ENCODE measurements at places on chromosomes 7 and 10.

DNA sequence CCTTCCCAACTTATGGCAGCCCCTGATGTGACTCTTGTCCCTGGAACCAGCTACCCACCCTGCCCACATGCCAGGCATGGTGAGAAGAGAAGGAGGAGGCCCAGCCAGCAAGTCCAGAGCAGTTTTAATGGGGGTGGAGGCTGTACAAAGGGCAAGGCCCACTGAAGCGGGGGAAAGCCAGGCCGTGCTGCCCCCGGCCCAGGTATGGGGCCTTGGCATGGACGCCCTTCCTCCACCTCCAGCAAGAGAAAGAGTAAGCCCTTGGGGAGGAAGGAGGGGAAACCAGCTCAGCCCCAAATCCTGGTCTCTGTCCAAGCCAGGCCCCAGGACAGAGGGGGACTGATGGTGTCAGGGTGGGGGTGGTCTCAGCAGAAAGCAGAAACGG is 7.0 kb downstream of the NFKB2 start:
- no peak for DNase-seq

DNA sequence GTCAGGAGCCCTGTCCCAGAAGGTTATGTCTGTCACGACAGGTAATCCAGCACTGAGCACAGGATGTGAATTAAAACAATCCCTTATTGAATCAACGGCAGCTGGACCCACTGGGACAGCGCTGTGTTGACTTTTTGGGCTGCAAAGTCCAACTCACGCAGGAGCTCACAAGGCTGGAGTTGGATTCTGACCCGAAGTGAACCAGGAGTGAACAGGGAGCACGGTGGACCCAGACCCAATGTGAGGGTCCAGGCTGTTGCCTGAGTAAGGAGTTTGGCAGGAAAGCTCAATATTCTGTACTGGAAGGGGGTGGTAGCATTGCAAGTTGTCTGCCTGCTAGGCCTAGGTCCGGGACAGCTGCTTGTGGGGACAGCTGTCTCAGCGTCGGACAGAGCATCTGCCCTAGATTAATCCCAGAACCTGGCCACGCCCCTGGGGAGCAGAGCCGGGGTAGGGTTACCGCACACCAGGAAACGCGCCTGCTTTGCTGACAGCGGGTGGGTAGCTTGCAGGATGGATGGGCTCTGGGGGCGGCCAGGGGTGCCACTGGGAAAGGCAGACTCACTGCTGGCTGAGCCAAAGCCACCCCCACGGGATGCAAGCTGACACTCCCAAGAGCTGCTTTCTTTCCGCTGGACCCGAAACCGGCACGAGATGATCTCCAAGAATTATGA is 24.0 kb downstream of the COL26A1 start:
- DNase-seq: no peak

DNA sequence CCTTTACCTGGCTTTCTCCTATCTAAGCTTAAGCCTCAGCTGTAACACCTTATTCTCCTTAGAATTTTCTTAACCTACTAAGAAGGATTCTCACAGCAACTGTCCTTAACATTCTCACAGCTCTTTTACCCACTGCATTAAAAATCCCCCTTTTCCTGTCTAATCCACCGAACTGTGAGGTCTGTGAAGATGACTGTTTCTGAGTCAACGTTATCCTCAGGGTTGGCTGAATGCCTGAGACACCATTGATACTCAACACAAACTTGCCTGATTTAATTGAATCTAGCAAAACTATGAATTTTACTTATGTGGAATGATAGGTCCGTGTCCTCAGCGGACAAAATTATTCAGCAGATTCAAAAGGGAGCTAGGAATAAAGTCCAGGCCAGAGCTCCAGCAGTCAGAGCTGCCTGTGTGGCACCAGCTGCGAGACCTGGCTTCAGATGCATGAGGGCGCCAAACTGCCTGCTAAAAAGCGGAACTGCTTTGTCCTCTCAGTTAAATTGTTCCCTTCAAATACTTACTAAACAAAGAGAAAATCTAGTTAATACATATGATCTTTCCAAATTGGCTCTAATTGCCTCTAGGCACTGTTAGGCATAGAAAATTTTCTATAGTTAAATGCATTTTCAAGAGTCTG is 33.4 kb upstream of the VWDE start:
- DNase-seq: no peak

DNA sequence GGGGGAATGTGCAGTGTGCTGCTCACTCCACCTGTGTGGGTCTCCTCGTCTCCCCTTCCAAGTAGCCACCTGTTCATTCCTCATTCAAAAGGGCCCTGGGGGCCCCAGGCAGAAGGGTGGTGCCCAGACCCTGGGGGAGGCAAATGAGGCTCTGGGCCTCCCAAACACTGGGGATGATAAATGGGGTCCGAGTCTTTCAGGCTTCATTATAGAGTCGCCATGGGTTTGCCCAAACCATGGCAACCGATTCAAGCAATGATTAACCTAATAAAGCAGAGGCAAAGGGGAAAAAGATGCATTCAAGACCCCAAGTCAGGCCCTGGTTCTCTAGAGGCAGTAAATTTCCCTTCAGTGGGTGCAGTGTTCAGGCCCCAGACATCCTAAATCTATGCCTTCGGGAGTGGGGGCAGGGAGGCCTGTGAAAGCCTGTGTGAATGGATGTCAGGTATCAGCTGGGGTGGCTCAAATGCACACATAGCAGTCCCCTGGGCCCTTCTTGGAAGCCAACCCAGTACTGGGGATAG is 10.4 kb downstream of the NEUROG3 start:
- no peak for DNase-seq

GRCh38 chr7:29976673-29977415 is 12.8 kb downstream of the SCRN1 start:
- DNase-seq: no peak

GRCh38 chr7:64653721-64654401 is 12.1 kb upstream of the ZNF107 start:
- DNase-seq: no peak

DNA sequence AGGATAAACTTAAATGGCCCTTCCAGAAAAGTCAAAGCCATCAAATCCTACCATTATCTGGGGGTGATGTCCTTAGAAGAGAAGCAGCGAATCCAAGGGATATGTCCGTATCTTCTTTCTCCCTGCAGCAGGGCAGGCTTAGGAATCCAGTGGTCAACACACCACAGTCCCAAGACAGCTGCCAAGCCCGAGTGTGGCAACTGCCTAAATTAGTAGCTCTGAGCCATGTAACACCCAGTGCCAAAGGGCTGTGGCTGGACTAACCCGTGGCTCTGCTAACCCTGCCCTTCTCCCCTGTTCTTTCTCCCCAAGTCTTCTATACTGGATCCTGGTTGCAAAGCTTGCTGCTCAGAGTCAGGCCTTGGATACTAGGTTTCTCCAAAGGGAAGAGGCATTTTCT is 74.8 kb downstream of the CDK1 start:
- no peak for DNase-seq

DNA sequence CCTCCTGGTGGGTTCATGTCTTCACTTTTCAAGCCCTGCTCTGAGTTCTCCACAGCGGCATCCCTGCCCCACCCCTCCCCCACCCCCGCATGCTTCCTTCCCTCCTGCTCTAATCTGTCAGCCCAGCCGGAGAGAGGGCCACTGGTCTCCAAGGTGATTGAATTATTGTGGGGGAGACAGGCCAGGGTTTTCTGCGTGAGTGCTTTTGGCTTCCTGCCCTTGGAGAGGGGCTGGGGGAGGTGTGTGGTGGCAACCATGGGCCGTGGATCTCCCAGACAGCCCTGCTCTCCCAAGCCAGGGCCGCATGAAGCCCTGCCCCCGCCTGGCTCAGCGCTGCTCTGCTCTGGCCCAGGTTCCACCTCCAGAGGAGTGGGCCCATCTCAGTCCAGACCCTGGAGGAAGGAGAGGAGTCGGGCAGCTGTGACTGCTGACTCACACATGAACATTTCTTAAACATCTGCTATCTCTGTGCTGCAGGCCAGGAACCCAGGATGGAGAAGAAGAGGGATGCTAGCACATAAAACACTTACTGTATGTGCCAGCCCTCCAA is 109.9 kb downstream of the ZMIZ1 start:
- no peak for DNase-seq

- no peak for DNase-seq
Observed at GRCh38 chr7:2611922-2612321, 19.9 kb upstream of the TTYH3 start.

- no peak for DNase-seq
Observed at GRCh38 chr10:77287647-77288120, 349.9 kb downstream of the KCNMA1 start.

DNA sequence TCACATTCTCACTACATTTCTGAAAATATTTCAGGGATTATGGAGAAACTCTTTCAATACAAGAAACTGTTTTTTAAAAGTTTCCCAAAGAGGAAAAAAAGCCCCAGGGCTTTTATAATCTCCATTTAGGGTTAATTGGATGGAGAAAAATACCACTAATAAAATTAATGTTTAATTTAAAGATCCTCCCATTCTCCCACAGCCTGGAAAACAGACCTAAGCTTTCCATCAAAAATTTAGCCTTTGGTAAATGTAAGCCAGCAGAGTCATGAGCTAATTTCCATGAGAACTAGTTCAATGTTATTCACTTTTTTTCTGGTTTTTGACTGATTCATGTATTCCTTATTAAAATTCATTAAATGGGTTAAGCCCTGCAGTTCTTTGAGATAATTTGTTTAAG is 408.7 kb downstream of the PHTF2 start:
- no peak for DNase-seq

DNA sequence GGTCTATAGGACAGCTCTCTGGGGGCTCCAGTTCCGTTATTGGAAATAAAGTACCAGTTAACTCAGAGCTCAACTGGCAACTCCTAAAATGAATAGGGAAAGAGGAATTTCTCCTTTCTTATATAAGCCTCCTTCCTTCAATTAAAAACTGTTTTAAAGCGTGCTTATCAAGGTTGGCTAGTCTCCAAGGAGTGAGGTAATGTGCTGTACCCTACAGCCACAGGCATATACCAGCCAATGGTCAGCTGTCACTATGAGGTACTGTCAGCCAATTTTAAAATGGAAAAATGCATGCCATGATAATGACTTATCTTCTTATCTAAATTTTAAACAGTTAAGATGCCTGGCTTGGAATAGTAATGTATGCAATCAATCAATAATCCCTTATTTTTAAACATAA is 76.2 kb downstream of the PLCE1 start:
- no peak for DNase-seq

GRCh38 chr10:127283017-127283416 is 86.6 kb upstream of the INSYN2A start:
- no peak for DNase-seq

DNA sequence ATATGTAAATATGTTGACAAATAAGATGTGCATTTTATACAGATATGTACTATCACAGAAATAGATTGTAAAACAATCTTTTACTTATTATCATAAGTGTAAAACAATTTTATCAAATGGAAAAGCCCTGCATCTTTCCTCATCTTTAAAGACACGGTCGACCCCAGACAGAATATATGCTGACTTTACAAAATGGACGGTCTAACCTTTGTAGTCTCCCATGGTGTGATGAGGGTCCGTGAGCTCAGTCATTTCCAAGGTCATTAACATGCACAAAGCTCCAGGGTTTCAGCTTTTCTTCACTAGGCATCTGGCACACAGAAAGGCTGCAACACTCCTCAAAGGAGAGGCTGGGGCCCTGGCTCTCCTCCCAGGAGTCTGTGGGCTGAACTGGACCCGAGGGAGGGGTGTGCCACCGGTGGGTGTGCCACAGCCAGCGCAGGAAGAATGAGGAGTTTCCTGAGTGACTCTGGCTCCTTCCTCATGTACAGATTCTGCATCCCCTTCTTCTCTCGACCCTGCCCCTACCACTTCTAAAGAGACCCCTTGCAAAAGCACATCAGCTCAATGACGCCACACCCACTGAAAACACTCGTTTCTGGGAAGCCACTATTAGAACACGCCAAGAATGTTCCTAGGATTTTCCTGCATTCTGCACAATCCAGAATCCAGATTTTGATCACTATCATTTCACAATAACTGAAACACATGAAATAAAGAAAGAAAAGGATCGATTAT is 26.2 kb upstream of the ABLIM1 start:
- no peak for DNase-seq

DNA sequence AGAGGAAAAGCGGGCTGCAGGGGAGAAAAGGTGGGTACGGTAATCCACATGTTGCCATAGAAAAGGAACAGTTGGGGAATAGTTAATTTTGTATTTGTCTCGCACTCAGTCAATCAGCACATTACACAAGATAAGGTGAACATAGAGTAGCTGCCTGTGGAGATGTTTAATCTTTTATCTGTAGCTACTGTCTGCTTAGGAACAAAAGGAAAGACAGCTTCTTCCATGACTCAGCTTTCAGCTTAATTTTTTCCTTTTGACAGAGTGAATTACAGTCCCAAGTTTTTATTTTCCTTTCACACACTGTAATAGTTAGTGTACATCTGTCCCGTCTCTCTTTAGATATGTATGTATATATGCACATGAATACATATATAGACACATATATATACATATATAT is 39.3 kb upstream of the PODXL start:
- DNase-seq: no peak

GRCh38 chr7:47725031-47725780 is 143.3 kb upstream of the TNS3 start:
- DNase-seq: no peak

DNA sequence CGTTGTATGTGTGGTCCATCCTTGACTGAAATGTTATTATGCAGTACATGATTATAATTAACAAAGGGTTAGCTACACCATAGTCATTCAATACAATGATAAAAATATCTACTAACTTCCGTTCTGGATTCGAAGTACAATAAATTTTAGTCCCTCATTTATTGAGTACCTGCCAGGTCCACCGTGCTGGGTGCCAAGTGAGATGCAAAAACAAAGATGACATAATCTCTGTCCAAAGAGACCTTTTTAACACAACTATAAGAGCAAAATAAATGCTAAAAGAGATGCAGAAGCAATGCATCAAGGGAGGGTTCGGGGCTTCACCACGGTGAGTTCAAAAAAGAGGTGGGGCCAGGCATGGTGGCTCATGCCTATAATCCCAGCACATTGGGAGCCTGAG is 33.1 kb downstream of the LAMB1 start:
- no peak for DNase-seq

GRCh38 chr10:227014-227413 is 91.8 kb downstream of the ZMYND11 start:
- DNase-seq: no peak
